Suppressor macrophage (primary cell): ENCODE measurements at places on chromosomes 11 and 22.

GRCh38 chr11:105344938-105345337 is 205.4 kb upstream of the CARD18 start:
- DNase-seq = no peak

- no peak for DNase-seq
Observed at GRCh38 chr11:46906609-46907041, 11.7 kb downstream of the LRP4 start.

- peak; percentile 92 for DNase-seq
Observed at GRCh38 chr11:64185175-64185692, 737 bp upstream of the STIP1 start.

DNA sequence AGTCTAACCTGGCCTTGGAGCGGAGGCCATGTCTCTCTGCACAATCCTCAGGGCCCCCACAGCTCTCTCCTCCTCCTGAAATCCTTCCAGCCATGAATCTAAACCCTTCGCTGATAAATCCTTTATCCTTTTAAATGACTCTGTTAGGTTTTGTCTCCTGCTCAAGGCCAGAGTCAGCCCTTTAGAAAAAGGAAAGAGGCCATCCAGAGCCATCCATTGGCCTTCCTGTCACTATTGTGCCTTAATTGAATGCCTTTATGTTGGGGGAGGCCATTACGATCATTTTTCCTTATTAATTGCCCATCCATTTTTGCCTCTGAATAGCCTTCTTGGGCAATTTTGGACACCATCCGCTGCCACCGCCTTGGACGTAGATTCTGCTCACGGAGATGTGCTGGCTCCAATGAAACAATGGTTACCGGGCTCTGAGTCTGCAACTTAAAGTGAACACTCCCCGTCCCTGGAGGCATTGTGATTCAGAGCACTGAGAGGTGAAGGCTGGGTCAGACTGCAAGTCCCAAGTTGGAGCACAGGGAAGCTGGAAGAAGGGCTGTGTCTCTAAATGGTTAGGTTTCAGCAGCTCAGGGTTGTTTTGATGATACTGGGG is 213.0 kb upstream of the E2F8 start:
- DNase-seq = no peak

DNA sequence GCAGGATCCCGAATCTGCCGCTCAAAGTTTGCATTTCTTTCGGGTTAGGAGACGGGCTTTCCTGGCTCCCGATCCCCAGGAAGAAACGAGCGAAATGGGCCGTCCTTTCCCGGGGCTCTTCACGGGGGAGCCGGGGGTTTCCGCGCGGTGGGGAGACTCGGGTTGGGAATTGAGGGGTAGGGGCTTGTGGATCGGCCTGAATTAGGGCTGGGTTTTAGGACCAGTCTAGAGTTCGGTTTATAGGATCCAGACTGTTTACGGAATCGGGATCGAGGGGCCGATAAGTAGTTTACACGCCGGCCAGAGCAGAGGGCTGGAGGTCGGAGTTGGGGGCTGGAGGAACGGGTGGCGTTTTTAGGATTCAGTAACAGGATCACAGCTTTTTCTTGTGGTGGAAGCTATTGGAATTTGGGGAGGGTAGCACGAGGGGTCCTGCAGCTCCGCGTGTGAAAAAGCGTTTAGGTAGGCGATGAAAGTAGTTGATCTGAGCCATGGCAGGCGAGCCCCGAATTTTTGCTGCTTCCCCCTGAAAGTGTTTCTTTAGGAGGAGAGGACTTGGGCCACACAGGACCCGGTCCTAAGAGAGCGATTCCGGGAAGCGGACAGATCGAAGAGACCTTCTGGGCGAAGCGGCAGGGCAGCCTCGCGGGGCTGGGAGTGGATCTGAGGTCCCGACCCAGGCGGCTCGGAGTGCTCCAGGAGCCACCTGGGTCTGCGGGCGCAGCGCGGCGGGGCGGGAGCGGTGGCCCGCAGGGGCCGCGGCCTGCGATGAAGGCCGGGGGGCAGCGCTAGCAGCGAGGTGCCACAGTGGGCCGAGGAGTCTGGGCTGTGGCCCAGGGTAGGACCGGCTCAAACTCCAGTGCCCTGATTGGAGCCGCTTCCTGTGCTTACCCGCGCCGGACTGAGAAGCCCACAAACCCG is 1.6 kb downstream of the PKNOX2 start:
- peak; percentile 22 for DNase-seq

- no peak for DNase-seq
Observed at GRCh38 chr11:117062498-117062897, 35.7 kb downstream of the SIK3 start.

DNA sequence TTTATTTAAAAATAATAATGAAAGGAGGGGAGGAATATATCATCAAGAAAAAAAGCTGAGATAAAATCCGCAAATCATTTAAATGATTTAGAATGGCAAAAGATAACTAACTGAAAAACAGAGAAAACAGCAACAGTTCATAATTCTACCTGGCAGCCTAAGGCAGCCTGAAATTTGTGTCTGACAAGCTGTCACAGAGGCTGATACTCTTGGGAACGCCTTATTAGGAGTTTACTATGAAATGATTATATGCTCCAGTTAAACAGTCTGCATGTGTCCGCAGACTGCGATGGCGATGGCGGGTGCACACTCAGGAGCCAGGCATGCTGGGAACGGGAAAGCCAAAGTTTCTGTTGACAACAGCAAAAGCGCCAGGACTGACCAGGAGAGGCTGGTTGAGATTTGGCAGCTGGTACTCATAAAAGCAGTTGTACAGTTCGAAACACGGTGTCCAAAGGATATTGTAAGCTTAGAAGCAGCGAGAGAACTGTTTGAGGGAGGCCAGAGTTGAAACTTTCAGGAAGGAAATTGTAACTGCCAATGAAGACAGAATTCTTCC is 172.9 kb upstream of the MPPED2 start:
- DNase-seq = no peak

DNA sequence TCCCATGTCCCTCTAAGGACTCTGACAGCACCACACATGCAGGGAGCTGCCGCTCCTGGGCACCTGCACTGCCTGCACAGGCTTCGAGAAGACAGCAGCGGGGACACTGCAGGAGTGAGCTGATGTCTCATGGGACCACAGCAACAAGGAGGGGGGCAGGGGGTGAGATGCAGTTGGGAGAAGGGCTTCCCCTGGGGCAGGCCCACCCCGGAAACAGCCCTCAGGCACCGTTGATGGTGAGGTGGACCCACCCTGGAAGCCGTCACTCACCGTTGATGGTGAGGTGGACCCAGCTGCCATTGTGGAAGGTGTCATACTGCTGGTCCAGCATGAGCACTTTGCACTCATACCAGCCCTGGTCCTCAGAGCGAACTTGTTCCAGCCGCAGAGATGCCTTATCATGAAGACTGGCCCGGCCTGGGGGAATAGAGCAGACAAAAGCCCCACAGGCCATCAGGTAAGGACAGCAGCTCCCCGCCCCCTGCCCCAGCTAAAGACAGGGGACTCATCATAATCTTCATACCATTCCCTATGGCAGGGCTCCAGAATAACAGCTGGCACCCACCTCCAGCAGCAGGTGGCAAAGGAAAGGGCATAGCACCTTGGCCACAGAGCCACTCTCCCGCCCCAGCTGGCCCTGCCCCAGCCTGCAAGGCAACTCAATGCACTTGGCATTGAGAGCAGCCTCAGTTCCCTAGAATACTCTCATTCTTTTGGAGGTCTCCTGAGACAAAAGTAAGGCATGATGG is 12.6 kb downstream of the IGSF9B start:
- DNase-seq = no peak

DNA sequence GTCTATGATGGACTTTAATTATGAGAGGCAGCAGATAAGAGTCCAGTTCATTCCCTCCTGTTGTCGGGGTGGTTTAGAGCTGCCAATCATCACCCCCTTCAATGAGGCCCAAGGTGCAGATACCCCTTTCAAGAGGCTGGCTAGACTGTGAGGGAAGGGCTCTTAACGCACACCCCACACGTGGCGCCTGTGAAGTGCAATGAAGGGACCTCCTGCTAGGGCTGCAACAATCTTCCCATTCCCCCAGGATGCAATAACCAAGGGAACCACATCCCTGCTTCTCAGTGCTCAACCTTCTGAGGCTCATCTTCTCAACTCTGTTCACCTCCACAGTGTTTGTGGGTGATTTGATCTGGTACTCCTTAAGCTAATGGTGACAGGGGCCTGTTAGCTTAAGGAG is 19.0 kb downstream of the TENM4 start:
- no peak for DNase-seq
